ENCODE measurements at places on chromosomes 3 and 15.

DNA sequence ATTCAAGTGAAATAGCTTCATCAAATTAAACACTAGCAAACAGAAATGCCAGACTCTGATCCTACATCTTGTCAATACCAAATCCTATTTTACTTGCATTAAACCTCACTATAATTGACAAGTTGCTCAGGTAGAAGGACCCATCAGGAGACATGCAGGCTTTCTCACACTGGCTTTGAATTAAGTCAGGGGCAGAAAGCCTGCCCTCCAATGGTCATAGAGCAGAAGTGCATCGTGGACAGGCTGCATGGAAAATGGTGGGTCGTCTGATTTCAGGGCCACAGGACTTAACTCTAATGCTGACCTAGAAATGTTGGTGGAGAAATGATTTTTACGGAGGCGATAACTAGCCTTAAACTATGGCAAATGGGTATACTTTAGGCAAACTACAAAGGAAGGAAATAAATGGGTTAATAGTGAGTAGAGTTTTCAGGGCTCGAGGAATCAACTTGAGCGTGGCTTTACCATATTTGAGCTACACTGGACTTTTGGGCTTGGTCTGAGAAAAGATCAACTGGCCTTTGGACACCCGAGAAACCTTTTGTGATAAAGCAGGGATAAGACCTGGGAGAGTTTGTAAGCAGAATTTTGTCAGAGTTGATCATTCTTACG is 283.9 kb downstream of the GRM7 start:
- DNase-seq: peak; percentile 6

DNA sequence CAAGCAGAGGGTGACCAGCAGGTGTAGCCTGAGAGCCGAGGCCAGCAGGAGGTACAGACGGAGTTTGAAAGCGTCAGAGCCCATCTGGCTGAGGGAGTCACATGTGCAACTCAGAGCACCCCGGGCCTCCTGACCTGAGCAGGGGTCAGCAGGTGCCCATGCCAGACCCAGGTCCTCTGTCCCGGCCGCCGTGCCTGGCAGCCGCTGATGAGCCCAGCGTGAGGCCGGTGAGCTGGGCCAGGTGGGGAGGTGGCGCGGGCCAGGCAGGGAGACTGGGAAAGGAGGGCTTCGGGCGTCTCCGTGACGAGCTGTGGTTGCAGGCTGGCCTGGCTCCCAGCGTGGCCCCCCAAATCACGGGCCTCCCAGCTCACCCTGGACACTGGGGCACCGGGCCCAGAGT is 130.9 kb downstream of the CHSY1 start:
- DNase-seq: no peak

DNA sequence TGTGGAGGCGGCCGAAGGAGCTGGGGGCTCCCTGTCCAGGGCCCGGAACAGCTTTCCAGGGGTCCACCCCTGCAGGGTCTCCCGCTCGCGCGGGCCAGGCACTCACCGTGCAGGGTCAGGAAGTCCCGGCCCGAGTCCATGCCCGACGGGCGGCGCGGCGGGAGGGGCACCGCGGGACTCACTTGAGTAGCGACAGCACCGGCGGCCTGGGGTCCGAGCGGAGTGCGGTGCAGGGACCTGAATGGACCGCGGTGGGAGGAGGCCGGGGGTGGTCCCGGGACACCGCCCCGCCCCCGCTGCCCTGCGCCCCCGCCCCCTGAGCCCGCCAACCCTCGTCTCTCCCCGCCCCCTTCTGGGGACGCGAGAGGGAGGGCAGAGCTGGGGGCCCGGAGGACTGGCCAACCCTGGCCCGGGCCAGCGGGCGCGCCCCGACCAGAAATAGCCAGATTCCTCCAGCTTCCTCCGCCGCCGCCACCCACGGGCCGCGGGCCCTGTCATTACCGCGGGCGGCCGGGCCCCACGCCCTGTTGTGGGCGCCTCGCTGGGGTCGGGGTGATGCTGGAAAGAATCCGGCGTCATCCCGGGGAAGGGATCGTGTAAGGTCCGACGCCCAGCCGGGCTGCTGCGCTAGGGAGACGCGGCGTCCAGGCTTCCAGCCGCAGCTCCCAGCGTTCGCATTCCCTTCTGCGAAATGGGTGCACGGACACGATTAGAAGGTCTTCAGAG is at the start of gene PLCD1:
Gene PLCD1, minus strand, starts transcription at position 243 of the 726 bp plus-strand sequence. Its CDS starts 103 bp downstream, at position 140.
- DNase-seq: peak; percentile 78

- no peak for DNase-seq
Measured at GRCh38 chr15:69718916-69719315, 266.3 kb downstream of the RPLP1 start.

DNA sequence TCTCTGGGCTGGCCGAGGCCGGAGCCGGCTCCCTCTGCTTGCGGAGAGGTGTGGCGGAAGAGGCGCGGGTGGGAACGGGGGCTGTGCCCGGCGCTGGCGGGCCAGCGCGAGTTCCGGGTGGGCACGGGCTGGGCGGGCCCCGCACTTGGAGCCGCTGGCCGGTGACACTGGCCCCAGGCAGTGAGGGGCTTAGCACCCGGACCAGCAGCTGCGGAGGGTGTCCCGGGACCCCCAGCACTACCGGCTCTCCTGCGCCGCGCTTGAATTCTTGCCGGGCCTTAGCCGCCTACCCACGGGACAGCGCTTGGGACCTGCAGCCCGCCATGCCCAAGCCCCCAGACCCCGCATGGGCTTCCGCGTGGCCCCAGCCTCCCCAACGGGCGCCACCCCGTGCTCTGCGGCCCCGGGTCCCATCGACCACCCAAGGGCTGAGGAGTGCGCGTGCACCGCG is 736.3 kb upstream of the ARRDC4 start:
- no peak for DNase-seq

DNA sequence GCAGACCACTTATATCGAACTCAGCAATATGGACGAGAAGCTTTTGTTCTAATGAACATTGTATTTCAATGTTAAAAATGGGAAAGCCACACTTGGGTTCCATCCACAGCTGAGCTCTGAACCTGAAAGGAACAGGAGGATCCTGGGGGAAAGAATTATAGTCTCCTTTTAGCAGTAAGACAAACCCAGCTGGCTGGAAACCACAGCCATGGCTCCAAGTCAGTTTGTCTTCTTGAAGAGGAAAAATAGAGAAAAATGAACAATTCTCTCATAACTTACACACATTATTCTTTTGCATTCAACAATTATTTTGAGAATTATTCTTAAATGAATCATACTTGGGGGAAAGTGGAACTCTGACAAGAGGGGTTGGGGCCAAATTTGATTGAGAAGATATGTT is 149.2 kb upstream of the VEPH1 start:
- no peak for DNase-seq

DNA sequence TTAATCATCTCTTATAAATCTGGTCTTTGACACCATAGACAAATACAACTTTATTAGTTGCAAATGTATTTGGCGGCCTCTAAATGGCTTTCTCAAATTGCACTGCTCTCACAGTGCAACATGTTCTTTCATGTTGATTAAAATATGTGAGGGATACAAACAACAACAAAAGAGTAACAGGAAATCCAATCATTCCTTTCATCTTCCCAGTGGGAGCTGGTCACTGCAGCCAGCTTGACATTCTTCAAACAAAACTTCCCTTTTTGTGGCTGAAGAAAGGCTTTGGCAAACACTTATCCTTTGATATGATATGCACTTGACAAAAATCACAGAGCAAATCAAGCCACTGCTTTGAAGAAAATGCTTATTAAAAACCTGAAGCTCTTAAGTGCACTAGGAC is 973.6 kb downstream of the EPHA3 start:
- DNase-seq: no peak

DNA sequence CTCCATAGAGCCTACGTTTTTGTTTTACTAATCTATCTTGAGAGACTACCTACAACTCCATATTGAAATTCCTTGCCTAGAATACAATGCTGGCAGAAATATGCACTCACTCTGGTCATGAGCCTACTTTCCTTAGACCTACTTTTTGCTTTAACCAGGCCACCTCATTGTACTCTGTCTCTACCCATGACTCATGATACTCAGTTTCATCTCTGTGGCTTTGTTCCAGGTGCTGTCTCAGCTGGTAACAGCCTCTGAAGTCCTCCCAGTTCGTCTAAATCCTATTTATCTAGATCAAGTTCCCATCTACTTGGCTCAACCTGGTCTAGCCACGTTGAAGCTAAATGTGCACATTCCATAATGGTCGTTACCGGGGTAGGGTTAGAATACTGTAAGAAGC is 536.4 kb downstream of the RSL24D1 start:
- no peak for DNase-seq

- DNase-seq: no peak
Measured at GRCh38 chr3:9994086-9994844, 7.6 kb upstream of the EMC3 start.

- DNase-seq: no peak
Measured at GRCh38 chr3:37833302-37834186, 28.1 kb upstream of the CTDSPL start.

DNA sequence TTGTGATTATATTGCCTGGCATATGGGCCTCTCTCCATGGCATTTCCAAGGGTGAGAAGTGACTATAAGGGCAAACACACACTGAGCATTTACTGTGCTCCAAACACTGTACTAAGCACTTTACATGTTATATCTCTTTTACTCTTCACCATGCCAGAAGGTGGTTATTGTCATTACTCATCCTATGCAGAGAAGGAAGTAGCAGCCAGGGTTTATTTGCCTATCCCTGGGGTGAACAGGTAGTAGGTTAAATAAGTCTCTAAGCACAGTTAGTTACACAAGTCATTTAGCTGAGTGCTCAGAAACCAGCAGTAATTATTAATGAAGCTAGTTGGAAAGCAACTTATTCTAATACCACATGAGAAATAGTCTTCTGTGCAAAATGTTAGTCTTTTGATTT is 109.9 kb upstream of the SYNPR start:
- DNase-seq: no peak

- no peak for DNase-seq
Measured at GRCh38 chr15:49978121-49978520, 140.9 kb downstream of the ATP8B4 start.

DNA sequence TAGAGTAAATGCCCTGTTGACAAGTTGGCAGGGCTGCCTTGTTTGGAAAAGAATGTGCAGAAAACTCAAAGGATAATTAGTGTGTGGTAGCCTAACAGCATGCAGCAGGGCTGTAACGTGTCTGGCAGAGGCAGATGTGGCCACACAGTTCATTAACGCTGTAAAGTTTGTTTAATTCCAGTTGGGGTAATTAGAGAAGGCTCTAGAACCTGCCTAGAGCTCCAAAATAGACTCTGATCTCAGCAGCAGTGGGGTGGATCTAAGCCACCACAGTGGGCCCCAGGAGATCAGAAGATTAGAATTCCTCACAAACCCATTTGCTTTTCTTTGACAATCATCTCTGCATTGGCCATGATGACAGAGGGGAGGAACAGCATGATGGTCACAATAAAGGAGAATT is 65.1 kb upstream of the LEKR1 start:
- peak; percentile 73 for DNase-seq

- DNase-seq: peak; percentile 17
Measured at GRCh38 chr15:81000144-81000623, 539 bp upstream of the TLNRD1 start.

DNA sequence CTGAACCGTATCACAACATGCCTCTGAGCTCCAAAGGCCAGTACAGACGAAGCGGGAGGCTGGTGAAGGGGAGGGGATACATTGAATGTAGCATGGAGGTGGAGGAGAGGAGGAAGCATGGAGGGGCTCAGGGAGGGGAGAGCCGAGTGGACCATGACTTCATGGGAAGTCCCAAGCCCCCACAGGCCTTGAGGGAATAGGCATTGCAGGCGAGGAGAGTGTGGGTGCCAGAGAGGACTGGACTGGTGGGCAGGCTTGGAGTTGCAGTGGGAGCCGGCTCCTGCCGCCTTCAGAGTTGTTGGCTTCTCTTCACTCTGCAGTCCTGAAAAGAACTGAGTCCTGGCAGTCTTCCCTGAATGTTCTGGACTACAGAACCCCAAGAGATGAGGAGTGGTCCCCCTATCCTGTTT is 3.3 kb upstream of the RNU6-1 start:
- DNase-seq: no peak

- no peak for DNase-seq
Measured at GRCh38 chr15:75140080-75140879, 61.4 kb upstream of the C15orf39 start.

DNA sequence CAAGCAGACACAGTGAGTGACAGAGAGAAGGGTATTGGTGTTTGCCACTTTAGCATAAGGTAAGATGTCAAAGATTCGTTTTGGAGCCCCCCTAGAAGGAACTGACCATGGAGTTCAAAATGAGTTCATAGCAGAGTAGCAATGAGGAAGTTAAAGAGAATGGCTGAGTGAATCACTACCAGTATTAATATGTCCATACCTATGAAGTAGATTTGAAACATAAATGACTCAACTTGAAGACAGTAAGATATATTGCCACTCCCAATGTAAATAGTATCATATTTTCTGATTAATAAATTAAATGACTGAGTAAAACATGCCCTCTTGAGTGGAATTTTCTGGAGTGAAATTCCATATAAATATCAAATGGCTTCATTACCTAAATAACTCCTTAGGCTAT is 675.1 kb downstream of the NLGN1 start:
- DNase-seq: no peak

DNA sequence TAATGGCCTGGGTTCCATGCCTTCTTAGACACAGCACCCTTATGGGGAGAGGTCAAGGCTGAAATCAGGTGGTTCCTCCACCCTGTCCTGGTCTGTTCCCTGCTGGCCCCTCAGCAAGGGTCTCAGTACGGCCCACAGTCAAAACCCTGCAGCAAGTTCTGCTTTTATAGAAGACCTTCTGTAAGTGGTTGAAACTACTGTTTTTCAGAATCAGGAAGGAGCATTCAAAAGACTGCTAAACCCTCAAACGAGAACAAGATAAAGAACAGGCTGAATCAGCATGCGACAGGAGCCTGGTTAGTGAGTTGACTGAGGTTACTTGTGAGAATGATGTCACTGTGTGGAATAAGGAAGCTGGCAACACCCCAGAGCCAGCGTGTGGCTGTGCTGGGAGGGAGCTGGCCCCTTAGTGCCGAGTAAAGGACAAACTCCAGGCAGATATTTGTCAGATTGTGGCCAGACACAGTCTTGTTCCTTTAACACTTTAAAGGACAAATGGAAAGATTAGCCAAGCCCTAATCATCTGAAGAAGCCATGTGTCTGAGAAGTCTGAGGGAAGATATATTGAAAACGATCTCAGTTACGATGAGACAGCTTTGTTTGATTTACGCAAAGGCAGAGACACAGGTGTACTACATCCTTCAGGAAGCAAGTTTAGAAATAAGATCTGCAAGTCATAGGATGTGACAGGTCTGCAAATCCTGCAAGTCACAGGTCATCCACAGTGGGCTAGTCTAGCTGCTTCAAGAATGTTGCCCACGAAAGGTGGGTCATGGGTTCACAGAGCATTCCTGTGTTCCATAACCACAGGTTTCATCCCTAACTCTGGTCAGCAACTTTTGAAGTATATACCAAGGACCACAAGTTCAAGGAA is 54.0 kb downstream of the B3GNT5 start:
- peak; percentile 70 for DNase-seq

GRCh38 chr15:57747206-57747896 is 40.8 kb downstream of the POLR2M start:
- no peak for DNase-seq

GRCh38 chr3:125374501-125374995 is 577 bp downstream of the ZNF148 start:
- DNase-seq: peak; percentile 59

DNA sequence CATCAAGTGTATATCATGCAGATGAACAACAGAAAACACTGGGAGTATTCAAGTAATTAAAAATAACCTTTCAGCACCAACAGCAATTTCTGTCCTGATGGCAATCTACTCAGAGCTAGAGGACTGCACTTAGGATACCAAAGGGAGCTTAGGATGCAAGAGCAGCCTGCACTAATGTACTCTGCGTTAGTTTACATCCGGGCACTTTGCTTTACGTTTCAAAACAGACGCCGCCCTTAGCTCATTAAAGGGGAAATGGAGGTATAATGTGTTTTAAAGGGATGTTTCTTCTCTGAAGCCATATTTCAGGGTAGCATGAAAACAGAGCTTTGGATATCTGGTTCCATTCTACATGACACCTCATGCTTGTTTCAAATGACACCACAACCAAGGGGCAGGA is 14.0 kb upstream of the B3GNT5 start:
- no peak for DNase-seq
